ENCODE measurements at places on chromosomes 5 and 9.
A peak's percentile ranks its signal among the peaks of the same experiment; 100 is the strongest.

GRCh38 chr9:93560991-93561390, 15.4 kb upstream of the PHF2 start:
- no peak for DNase-seq

DNA sequence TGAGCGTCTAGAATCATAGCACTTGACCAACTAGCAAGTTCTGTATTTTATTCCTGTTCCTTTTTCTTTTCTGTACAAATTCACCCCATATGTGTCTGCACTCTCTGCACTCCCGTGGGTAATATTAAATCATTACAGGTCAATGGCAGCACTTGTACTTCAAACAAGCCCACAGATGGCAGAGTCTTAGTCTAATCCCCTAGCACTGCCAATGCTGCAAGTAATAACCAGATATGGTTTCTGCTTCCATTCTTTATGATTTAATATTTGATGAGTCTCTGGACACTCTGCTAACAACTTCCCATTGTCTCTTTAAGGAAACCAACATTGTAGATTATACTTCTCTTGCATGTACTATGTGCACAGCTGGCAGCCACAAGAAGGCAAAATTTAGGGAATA, 343.8 kb upstream of the CHD1 start:
- DNase-seq, result no peak

GRCh38 chr5:9582406-9582805, 36.5 kb upstream of the SEMA5A start:
- no peak for DNase-seq

DNA sequence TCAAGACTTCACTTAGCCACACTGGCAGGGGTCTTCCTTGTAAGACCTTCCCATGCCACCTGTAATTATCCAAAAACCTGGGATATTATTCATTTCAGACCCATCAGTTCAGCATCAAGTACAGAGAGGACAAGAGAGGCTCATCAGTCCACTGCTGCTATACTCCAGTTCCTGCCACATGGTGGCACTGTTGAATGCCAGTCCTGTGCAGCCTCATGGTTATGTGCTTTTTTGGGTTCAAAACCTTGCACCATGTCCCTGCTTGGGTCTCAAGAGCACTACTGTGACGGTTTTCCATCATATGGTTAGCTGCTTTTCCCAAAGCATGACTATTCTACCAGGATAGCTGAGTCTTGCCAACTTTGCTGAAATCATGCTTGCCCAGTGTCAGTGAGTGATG, 8.5 kb downstream of the PTGS1 start:
- DNase-seq, result peak; percentile 35

DNA sequence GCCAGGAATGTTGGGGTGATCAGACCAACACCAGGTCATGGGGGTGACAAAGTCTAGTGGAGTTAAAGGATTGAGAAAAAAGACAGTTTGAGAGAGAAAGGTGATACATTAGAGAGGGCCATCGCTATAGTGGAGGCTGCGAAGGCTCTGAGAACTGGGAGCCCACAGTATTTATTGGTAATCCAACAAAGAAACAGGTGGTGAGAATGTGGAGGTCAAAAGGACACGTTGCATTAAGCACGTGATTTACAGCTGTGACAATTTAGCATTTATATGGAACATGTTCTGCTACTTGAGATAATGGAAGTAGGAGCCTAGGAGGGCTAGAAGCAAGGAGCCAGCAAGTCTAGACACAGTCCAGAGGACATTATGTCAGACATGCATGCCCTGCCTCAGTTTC, 2086.5 kb upstream of the C9orf72 start:
- DNase-seq, result no peak

DNA sequence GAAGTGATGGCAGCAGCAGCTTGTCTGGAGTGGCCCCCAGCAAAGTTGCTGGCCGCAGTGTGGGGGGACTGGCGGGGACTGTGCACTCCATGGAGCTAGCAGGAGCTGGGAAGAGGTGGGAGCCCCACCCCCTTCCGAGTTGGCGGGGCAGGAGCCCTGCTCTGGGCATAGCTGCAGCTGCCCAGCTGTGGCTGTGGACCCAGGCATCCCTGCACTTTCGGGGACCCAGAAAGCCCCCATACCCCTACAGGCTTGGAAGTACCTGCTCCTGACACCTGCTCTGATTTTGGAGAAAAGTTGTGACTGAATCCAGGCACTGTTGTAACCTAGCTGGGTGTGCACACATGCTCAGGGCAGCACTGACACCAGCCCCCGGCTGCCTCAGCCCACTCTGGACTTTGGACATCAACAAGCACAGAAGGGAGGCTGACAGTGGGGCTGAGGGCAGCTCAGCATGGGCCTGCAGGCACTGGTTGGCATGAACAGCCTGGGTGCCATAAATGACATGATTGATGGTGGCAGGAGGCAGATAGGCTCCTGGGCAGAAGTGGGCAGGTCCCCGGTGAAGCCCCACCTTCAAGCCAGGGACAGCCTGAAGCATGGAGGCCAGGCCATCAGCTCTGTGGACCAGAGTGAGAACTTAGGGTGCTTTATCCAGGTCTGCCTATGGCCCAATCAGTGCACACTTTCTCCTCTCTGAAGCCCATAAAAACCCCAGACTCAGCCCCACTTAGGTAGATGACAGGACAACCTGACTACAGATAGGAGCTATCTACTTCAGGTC, 12.6 kb downstream of the LMBRD2 start:
- no peak for DNase-seq

- no peak for DNase-seq
Observed at GRCh38 chr9:3956081-3956671, 343.7 kb downstream of the GLIS3 start.

GRCh38 chr5:167987490-167988280, 303.8 kb upstream of the WWC1 start:
- DNase-seq, result no peak

DNA sequence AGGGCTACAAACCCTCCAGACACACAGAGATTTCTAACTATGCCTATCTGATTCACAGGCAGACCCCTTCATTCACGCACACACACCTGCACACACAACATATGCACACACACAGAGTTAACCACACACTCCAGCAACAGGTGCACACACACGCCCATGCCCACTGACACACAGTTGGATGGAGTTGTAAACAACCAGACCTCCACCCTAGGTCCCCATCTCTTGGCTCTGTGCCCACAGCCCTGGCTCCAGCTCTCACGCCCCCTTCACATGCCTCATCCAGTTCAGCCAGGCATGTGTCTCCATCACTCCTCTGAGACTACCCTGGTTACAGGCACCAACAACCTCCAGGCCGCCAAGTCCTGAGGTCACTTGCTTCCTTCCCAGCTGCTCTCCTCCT, 61.1 kb downstream of the PSD2 start:
- DNase-seq, result no peak

DNA sequence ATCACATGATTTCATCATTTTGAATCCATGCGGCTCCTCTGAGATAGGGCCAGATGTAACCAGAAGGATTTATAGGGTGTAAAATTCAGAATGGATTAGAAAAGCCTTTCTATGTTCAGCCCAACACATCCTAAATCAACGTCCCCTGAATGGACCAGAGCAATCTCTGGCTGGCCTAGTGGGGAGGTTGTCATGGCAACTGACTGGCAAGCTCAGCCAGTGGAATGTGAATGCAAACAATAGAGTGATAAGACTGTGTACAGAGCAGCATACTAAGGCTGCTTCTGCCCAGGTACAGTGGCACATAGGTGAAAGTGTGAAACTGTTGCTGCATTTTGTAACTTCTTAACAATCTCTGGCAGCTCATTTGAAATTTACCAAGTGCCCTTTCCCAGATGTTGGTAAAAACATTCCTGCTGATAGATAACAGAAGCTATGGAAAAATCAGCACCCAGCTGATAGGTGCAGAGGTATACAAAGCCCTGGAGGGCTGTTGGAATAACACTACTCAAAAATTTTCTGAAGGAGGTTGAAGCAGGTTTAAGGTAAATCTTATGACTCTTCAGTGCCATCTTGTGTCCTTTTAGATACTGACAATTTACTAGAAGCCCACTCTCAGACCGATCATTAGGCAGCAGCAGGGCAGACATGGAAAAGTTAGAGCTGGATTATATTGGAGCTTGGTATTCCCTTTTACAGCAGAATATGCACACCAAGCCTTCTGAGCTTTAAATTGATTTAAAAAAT, 267.2 kb downstream of the RAB3C start:
- DNase-seq, result no peak

DNA sequence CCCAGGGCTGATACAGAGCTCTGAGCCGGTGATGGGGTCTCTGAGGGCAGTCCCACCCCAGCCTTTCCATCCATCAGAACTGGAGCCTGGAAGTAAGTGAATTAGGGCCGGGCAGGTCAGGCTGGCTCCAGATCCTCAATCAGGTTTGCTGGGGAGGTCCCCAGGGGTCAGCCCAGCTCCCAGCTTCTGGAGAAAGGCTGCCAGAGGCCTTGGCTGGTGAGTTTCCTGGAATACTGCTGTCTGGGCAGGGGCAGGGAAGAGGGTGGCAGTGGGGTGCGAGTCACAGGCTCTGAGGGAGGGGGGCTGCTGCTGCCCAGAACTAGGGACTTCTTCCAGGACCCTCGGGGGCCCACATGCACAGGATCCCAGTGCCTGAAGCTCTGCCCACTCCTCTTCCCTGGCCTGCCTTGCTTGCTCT, 200.6 kb upstream of the MVB12B start:
- DNase-seq, result no peak

DNA sequence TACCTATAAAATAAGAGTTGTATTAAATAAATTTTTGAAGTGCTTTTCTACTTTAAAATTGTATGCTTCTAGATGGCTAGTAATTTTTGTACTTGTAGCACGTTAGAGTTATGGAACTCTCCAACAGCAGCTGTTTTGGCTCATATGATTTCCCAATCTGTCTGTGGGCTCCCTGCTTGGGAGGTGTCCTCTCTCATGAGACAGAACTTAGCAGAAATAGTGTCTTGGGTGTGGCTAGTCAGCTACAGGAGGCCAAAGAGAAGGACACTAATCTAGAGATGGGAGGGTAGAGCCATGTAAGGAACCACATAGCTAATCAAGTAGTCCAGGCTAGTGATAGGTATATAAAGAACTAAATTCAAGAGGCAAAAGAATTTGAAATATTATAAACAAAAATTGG, 78.4 kb upstream of the DAB2 start:
- no peak for DNase-seq

DNA sequence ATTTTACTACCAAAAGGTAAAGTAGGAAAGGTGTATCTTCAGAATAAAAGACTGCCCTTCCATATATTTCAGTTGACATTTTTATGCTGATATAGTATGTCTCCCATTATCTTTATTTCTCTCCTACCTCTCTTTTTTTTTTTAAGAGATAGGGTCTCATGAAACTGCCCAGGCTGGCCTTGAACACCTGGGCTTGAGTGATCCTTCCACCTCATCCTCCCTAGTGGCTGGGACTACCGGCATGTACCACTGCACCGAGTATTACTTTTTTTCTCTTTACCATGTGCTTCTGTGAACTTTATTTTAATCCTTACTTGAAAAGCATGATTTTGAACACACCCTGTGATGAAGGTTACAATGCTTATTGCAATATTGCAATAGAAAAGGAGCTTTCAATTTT, 42.7 kb downstream of the NIPBL start:
- no peak for DNase-seq

DNA sequence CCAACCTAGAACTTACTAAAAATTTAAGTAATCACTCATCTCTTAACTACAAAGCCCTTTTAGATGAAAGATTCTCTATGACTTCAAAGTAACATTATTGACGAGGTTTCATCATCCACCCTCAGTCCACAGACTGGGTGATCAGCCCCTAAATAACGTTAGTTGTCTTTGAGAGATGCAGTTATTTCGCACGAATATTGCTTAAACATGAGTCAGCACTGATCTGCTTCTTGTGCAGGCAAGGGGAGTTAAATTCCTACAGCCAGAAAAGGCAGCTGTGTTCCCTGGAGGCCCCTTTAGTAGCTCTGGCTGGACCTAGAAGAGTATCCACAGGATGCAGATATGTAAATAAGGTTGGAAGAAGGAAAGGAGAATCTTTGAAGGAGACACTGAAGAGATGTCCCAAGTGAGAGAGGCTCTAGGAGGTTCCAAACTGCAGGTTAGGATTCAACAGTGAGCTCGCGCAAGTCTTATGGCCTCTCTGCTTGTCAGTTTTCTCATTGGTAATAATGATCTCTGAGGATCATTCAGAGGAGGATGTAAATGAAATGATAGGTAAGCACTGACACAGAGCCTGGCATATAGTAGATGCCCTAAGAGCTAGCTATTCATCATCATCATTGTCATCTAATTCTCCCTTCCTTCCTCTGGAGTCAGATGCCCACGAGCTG, 122.2 kb upstream of the MAN2A1 start:
- no peak for DNase-seq

GRCh38 chr9:85872463-85872862, 68.5 kb upstream of the NAA35 start:
- DNase-seq, result no peak
